ENCODE measurements at places on chromosomes 6 and 20.

DNA sequence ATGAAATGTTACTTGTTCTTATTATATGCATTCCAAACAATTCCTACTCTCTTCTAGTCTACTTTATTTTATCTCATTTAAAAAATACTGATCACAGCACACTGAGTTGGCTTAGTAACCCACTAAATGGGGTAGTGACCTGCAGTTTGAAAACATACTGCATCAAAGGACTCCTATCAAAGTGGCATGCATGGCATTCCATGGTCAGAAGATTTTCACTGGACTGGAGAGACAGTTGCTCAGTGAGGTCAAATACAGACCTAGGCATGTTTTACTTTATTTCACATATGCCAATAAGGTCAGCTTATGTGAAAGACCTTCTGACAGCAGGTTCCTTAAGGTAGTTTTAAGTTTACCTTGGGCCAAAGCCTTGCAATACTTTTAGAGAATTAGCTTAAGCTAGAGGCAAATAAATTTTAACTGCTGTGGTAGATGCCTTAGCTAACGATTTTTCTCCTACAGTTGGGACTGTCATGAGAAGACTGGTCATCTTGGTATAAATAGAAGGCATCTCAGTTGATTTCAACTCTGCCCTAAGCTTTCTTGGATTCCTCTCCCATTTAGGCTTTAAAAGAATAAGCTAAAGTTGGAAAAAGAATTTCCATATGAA, 35.1 kb downstream of the TPD52L1 start:
- no peak for DNase-seq

DNA sequence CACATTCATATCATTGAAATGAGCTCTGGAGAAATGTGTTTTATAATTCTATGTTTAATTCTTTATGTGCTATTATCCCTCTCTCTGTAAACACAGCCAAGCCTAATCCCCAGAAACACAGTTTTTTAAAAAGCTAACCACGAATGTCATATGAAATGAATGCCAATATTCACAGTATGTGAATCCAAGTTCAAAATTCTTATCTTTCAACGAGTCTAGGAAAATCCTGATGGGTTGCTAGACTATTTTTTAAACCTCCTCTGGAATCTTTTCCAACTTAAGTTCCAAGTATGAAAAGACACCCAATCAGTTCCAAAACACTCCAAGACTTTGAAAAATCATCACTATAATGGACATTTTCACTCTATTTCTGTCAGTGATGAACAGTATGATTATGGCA, 689.3 kb downstream of the HACE1 start:
- no peak for DNase-seq

- no peak for DNase-seq
Measured at GRCh38 chr20:2799688-2800520, 523 bp downstream of the CPXM1 start.

GRCh38 chr20:50272030-50272723, 81.5 kb downstream of the CEBPB start:
- DNase-seq, result no peak

- peak; percentile 2 for DNase-seq
Measured at GRCh38 chr6:42846505-42846904, 32.9 kb upstream of the RPL7L1 start.

Data from posterior cingulate gyrus (tissue), 11 donors.